Left ventricle myocardium superior (tissue), 1 donor: ENCODE measurements at places on chromosomes 5 and 9.

GRCh38 chr5:40628407-40628806, 51.3 kb upstream of the PTGER4 start:
- no peak for DNase-seq

DNA sequence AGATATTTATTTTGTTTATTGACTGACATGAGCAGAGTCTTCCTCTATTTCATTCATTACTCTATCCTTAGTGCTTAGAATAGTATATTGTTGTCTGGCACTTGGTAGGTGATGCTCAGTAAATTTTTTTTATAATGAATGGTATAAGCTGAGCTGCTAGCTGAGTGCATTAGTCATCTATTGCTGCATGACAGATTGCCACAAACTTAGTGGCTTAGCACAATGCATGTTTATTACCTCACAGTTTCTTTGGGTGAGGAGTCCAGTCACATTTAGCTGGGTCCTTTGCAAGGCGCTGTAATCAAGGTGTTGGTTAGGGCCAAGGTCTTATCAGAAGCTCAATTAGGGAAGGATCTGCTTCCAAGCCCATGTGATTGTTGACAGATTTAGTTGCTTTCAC, 23.1 kb downstream of the SMAD5 start:
- no peak for DNase-seq

DNA sequence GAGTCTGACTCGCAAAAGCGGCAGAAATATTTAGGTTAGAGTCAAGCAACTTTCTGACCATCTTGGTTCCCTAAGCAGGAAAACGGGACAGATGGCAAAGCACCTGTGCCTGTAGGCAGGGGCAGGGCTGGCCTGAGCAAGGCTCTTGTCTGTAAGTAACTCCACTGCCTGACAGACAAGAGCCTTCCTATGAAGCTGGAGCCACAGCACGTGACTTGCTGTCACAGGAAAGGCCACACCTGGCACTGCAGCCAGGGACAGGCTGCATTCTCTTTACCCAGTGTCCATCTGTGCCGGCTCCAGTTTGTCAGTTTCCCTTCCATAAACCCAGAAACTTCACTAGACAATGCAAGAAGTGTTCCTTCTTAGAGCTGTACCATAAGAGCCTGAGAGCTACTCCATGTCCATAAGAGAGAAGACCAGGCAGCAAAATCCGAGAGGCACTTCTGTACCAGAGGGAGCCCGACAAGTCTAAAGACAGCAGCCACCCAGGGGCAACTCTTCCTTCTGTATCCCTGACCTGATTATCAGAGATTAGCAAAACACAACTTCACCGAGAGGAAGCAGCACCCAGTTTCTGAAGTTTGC, 78.1 kb downstream of the GPR21 start:
- DNase-seq, result peak; percentile 47

DNA sequence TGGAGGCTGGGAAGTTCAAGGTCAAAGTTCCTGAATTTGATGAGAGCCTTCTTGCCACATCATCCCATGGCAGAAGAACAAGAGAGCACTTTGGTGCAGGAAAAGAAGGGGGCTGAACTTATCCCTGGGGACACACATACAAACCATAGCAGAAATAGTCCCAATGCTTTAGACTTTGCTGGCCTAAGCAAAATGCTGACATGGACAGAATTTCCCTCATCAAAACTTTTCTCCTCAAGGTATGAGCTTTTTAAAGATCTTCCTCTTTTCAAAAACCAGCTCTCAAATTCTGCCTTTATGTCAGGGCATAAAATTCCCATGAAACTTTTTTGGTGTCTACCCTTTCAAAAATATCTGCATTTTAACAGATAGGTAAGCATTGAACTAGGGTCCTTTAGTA, 341.8 kb upstream of the SMARCA2 start:
- DNase-seq, result no peak

DNA sequence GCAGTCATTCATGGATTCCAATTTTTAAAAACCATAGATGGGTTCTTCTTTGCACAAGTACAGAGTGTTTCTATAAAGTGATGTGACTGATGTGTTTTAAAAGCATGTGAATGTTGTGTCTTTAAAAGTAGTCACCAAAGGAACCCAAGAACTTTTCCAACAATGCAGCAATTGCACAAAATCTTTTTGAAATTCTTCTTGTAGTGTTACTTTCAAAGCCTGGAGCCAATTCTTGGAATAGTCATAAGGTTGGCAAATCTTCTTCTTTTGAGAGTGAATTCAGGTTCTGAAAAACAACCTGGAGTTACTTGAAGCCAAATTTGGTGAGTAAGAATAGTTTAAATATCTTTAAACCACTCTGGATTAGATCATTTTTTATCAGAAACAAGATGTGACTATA, 10.5 kb downstream of the GRAMD2B start:
- DNase-seq, result no peak

GRCh38 chr9:90393365-90394152, 249.1 kb downstream of the DIRAS2 start:
- no peak for DNase-seq

DNA sequence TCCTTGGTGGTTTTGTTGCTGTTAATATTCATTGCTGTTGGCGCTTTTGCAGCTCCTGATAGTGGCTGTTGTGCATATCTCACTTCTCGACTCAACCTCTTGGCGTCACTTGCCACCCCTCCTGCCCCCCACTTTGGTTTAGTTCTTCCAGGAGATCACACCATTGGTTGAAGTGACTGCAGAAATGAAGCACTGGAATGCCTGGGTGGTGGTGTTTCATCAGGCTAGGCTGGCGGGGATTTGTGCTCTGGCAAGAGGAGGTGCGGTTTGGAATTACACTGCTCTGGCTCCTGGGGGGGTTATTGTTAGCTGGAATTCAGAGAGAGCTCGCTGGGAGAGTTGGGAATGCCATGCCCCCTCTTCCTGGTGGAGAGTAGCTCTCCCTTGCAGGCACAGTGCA, 11.5 kb downstream of the PRRC2B start:
- peak; percentile 76 for DNase-seq

- no peak for DNase-seq
These were observed 30.9 kb upstream of the CPEB4 start for GRCh38 chr5:173857234-173857633.

DNA sequence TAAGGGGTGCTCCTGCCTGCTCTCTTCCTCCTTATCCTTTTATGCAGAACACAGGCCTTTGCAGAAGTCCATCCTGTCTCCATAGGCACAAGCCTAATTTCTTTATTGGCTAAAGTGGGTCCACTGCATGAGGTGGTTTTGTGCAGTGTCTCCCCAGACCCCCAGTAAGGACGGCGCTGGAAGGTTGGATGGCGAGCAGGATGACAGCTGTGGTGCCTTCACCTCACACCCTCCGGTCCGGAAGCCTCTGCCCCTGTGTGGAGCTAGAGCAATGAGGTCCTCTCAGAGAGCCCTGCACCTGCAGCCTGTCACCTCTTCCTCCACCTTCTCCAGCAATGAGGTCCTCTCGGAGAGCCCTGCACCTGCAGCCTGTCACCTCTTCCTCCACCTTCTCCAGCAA, 393.7 kb upstream of the IRX1 start:
- DNase-seq, result no peak

- DNase-seq, result no peak
These were observed 141.0 kb upstream of the GRHPR start for GRCh38 chr9:37281541-37281940.

- DNase-seq, result no peak
These were observed 12.0 kb downstream of the NDST1 start for GRCh38 chr5:150519978-150520377.

GRCh38 chr5:126334760-126335159, 88.4 kb upstream of the GRAMD2B start:
- DNase-seq, result no peak

- DNase-seq, result no peak
These were observed 46.6 kb upstream of the NPR3 start for GRCh38 chr5:32664523-32664922.

DNA sequence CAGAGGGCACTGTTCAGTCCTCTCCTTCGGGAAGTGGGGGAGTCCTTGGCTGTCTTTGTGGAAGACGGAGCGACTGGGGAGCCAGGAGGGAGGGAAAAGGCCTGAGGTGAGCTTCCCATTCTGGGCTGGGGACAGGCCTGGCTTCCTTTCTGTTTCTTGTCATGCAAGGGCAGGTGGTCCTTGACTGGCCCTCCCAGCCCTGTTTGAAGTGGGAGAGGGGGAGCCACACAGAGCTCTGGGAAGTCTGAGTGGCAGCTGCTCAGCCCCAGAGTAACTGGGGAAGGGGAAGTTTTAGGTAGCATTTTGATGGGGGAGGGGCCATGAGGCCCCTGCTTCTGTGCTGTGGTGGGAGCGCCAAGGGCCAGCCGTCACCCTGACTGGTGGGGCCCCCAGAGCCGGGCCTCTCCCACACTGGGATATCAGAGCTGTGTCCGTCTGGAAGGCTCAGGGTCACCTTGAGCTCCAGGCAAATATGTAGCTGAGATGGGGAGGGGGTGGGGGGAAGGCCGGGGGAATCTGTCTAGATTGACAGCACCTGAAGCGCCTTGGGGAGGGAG, 6.5 kb downstream of the UNC5A start:
- no peak for DNase-seq

DNA sequence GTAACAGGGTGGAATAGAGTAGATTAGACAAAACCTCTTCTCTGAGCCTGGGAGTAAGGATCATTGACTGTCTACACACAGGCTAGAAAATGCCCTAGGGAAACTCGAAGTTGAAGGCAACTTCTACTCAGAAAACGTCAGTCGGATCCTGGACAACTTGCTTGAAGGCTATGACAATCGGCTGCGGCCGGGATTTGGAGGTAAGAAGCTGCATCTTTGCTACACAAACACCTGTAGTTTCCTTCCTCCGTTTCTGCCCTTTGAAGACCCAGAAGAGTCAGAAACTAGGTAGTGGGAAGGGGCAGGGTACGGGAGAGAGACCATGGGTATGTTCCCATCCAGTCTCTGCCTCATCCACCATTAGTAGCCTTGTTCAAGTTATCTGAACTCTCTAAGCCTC, 628 bp downstream of the GABRA6 start:
- DNase-seq, result no peak

GRCh38 chr5:68450245-68450852, 234.8 kb downstream of the PIK3R1 start:
- DNase-seq, result no peak

DNA sequence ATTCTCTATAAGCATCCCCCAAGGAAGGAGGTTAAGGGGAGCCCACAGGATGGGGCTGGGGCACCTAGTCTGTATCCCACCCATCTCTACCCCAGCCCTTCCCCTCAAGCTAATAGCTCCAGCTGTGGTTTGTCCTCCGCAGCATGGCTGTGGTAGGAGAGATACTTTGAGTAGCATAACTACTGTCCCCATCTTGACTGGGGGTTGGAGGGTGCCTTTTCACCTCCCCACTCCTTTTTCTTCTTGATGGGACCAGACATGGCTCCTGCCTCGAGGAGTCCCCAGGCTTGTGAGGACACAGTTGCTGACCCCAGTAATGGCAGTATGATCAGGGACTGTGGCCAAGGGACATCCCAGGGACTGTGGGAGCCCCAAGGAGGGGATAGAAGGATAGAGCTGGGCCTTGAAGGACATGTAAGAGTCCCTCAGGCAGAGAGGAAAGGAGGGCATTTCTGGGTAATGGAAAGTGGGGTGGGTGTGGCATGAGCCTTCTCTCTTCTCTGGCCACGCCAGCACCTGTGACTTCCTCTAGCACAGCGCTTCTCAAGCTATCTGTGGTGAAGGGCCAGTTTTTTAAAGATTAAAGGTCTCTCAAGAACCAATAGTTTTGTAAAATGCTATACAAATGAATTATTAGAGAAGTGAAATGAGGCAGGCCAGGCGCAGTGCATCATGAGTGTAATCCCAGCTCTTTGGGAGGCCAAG, 14.0 kb downstream of the OLFML2A start:
- DNase-seq, result no peak

- DNase-seq, result no peak
These were observed 7.8 kb downstream of the NINJ1 start for GRCh38 chr9:93126151-93126781.

DNA sequence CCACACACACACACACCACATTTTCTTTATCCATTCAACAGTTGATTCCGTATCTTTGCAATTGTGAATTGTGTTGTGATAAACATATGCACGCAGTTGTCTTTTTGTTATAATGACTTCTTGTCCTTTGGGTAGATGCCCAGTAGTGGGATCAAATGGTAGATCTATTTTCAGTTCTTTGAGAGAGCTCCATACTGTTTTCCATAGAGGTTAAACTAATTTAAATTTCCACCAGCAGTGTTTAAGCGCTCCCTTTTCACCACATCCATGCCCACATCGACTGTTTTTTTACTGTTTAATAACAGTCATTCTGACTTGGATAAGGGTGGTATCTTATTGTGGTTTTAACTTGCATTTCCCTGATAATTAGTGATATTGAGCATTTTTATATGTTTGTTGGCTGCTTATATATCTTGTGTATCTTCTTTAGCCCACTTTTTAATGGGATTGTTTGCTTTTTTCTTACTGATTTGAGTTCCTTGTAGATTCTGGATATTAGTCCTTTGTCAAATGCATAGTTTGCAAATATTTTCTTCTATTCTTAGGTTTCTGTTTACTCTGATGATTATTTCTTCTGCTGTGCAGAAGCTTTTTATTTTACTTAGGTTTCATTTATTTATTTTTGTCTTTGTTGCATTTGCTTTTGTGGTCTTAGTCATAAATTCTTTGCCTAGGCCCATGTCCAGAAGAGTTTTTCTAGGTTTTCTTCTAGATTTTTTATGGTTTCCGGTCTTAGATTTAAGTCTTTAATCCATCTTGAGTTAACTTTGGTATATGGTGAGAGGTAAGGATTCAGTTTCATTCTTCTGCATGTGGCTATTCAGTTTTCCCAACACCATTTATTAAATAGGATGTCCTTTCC, 82.4 kb downstream of the SH3RF2 start:
- no peak for DNase-seq

GRCh38 chr9:65458465-65458864, 173.5 kb upstream of the FOXD4L5 start:
- DNase-seq, result no peak

DNA sequence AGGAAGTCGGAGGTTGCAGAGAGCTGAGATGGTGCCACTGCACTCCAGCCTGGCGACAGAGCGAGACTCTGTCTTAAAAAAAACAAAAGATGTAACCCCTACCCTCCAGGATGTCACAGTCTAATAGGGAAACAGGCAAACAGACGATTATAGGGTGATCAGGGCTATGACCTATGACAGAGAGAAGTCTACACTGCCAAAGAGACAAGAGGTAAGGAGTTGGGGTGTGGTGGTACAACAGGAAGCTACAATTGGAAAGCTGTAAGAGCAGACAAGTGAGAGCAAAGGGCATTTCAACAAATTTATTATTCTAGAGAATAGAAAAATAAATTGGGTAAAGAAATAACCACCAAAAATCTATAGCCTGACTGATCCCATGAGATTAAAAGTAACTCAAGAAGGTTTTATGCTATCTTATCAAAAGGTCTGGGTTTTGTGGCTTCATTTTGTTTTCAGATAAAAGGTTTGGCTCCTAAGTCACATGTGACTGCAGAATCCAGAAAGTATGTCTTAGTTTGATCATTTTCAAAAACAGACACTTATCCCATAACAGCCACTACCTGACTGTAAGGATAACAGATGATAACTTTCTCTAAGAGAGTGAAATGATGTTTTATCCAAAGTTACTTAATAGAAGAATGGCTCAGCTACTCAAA, 7.3 kb downstream of the CDC26 start:
- no peak for DNase-seq

GRCh38 chr5:32325616-32326015, 12.9 kb upstream of the MTMR12 start:
- no peak for DNase-seq
